ENCODE measurements at places on chromosomes 16 and 17.

DNA sequence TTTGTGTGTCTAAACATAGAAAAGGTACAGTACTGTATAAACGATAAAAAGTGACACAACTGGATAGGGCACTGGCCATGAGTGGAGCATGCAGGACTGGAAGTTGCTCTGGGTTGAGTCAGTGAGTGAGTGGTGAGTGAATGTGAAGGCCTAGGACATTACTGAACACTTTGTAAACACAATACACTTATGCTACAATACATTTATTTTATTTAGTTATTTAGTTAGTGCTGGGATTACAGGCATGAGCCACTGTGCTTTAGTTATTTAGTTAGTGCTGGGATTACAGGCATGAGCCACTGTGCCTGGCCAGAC is 4.6 kb downstream of the CFAP20 start:
- peaks cover 3% of the 10 kb centered on the region for H3K36me3 ChIP-seq
- H3K27me3 ChIP-seq = no peaks in the 10 kb centered on the region
- H3K4me3 ChIP-seq = no peak overlapping the region

GRCh38 chr17:74379495-74380085 is 12.3 kb downstream of the GPR142 start:
- H3K27ac ChIP-seq = no peak overlapping the region
- H3K27me3 ChIP-seq = peaks cover 10% of the 10 kb centered on the region
- no peaks in the 10 kb centered on the region for H3K36me3 ChIP-seq
- no peak overlapping the region for H3K4me3 ChIP-seq
- no peaks in the 10 kb centered on the region for H3K4me1 ChIP-seq

DNA sequence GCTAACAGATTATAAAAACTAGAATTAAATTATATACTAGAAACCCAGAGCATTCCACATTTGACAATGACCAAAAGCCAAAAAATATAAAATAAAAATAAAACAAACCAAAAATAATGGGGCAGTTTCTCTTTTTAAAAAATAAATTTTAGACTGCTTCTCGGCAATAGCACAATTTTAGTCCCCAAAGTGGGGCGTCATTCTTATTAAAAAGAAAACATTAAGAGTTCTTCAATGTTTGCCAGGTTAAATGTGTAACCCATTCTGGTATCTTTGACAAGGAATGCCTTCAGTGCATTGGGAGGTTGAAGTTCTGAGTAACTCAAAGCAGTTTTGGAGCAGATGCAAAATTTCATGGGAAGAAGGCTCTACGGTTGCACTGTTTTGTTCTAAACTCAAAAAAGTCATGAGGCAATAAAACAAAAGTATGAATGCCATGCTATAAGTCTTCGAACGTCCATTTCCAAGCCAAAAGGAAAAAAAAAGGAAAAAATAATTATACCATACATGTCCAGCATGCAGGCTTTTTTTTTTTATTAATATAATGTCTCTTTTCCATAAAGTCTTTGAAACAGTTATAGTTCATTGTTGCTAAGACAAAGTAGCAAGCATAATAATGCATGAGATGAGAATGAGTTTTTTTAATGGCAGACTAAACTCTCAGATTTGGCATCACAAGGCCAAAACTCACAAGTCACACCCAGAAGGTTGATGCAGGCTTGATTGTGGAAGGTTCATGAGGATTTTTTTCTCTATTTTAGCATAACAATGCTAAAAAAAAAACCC is 3.1 kb downstream of the MAF start:
- no peaks in the 10 kb centered on the region for H3K36me3 ChIP-seq
- H3K4me1 ChIP-seq = peaks cover 12% of the 10 kb centered on the region
- H3K27ac ChIP-seq = no peak overlapping the region
- peaks cover 20% of the 10 kb centered on the region for H3K27me3 ChIP-seq
- DNase-seq = no peak

DNA sequence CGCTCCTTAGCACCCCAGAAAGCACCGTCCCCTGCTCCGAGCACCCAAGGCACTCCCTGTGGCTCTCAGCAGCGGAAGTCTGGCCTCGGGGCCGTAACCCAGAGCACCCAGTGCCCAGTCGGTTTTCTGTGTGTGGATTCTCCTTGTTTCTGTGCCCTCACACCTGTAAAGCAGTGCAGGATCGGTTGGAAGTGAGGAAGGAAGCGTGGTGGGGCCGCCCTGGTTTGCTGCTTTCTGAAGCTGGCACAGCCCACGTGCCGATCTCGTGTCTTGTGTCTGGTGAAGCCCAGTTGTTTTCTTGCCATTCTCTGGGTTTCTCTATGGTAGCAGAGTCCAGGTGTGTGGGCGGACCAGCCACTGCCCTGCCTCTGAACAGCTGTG is 3.7 kb downstream of the ACSF3 start:
- H3K36me3 ChIP-seq = peaks cover 10% of the 10 kb centered on the region
- peak overlapping the region; percentile 77 for H3K4me3 ChIP-seq
- no peak for DNase-seq
- H3K27ac ChIP-seq = peak overlapping the region; percentile 92

DNA sequence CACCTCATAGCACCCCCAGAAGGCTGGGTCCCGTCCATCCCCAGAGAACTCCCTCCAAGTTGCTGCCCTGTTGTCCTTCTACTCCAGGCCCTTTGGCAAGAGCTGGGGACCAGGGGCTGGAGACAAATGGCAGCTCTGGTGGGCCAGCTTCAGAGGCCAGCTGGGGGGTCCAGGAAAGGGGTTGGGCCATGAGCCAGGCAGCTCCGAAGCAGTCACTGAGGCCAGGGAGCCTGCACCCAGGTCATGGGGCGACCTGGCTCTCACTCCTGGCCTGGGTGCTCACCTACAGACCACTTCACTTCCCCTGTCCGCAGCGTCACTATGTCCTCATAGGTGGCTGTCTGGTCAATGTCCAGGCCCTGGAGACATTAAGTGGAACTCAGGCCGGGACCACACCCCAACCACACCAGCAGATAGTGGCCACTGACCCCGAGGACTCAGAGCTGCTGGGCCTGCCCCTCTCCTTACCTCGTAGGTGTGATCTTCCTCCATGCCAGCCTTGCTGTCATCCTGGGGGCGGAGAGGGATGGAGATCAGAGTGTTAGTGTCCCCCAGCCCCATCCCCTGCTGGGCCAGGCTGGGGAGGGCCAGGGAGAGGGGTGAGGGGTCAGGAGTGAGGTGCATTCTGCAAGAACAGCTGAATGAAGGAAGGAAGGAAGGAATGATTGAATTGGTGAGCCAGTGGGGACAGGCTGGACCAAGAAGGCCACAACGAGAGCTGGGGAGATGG is 3.0 kb downstream of the CD79B start:
- DNase-seq = no peak
- peak overlapping the region; percentile 67 for H3K27ac ChIP-seq
- H3K4me3 ChIP-seq = peak overlapping the region; percentile 100
- peaks cover 31% of the 10 kb centered on the region for H3K36me3 ChIP-seq
- H3K4me1 ChIP-seq = peaks cover 49% of the 10 kb centered on the region

GRCh38 chr17:40099619-40100418 is 570 bp downstream of the NR1D1 start:
- no peaks in the 10 kb centered on the region for H3K27me3 ChIP-seq
- H3K36me3 ChIP-seq = peaks cover 13% of the 10 kb centered on the region
- H3K4me3 ChIP-seq = peak overlapping the region; percentile 95
- H3K4me1 ChIP-seq = peaks cover 61% of the 10 kb centered on the region
- H3K27ac ChIP-seq = peak overlapping the region; percentile 96

DNA sequence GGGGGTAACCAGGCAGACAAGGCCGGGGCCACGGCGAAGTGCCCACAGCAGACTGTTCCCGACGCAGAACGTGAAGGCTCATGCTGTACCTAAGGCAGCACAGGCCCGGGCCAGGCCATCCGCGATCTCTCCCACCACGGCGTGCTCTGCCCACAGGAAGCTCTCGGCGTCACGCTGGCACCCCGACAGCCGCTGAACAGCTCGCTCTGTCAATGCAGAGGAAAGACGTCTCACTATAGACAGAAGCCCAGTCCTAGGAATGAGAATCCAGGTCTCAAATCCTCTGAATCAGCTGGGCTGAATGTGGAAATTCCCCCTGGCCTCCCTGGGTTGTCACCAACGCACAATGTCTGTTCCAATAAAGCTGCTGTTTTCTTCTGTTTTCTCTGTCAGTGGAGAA is 21.4 kb downstream of the SERPINF1 start:
- no peaks in the 10 kb centered on the region for H3K27me3 ChIP-seq
- H3K4me1 ChIP-seq = peaks cover 17% of the 10 kb centered on the region
- peak overlapping the region; percentile 98 for H3K27ac ChIP-seq
- H3K4me3 ChIP-seq = peak overlapping the region; percentile 68
- no peak for DNase-seq

- no peaks in the 10 kb centered on the region for H3K36me3 ChIP-seq
- no peak overlapping the region for H3K27ac ChIP-seq
Observed at GRCh38 chr17:76866774-76867577, 1.2 kb upstream of the MGAT5B start.

GRCh38 chr17:79315358-79316105 is 240.9 kb downstream of the ENGASE start:
- no peak for DNase-seq
- H3K36me3 ChIP-seq = no peaks in the 10 kb centered on the region
- H3K4me1 ChIP-seq = peaks cover 3% of the 10 kb centered on the region
- no peak overlapping the region for H3K27ac ChIP-seq
- no peak overlapping the region for H3K4me3 ChIP-seq

DNA sequence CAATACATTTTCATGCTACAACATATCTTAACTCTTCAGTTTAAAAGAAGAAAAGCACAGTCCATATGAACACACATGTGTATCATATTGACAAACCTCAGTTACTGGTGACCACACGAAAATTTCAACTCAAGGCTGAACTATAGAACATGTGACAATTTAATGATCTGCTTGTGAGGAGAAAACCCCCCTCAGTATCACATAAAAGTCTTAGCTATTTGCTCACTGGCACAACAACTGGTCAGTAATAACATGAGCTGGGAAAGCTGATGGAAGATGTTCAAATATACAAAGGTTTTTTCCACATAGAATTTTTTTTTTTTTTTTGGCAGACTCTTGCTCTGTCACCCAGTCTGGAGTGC is 19.5 kb downstream of the ZNF652 start:
- no peaks in the 10 kb centered on the region for H3K27me3 ChIP-seq
- peak overlapping the region; percentile 51 for H3K4me3 ChIP-seq
- H3K4me1 ChIP-seq = peaks cover 33% of the 10 kb centered on the region
- no peak for DNase-seq
- peak overlapping the region; percentile 88 for H3K27ac ChIP-seq

DNA sequence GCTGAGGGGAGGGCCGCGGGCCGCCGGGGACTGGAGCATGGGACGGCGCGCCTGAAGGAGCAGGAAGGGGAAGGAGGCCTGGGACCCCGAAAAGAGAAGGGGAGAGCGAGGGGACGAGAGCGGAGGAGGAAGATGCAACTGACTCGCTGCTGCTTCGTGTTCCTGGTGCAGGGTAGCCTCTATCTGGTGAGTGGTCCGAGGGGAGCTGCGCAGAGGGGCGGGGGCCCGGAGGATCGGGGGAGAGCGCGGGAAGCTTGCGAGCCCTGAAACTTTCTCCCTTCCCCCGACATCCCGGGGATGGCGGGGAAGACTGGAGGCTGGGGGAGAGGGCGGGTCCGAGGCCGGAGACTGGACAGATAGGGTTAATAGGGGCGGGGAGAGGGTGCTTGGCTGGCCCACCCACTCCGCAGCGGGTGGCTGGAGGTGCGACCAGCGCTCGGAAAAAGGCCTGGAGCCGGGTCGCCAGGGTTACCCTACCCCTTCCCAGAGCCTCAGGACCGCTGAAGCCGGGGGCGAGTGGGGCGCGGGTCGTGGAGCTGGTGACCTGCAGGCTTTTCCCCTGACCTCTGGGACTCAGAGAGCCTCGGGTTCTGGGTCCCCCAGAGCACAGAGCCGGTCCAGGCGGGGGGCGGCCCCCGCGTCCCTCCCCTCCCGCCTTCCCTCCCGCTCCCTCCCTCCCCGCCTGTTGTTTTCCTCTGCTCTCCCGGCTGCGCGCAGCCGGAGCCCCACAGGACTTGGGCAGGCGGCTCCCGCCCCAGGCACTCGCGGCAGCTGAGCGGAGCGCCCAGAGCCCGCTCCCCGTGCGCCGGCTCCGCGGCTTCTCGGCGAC is 631 bp downstream of the NXPH3 start:
- no peaks in the 10 kb centered on the region for H3K36me3 ChIP-seq
- peaks cover 6% of the 10 kb centered on the region for H3K4me1 ChIP-seq
- no peak for DNase-seq

- H3K4me3 ChIP-seq = no peak overlapping the region
- peaks cover 3% of the 10 kb centered on the region for H3K36me3 ChIP-seq
- no peak overlapping the region for H3K27ac ChIP-seq
- peaks cover 31% of the 10 kb centered on the region for H3K27me3 ChIP-seq
- H3K4me1 ChIP-seq = peaks cover 10% of the 10 kb centered on the region
- peak; percentile 13 for DNase-seq
Observed at GRCh38 chr17:76869496-76870376, 1.5 kb downstream of the MGAT5B start.

- H3K4me1 ChIP-seq = peaks cover 9% of the 10 kb centered on the region
- H3K27me3 ChIP-seq = no peaks in the 10 kb centered on the region
- H3K27ac ChIP-seq = peak overlapping the region; percentile 83
- peak overlapping the region; percentile 73 for H3K4me3 ChIP-seq
- H3K36me3 ChIP-seq = peaks cover 25% of the 10 kb centered on the region
- no peak for DNase-seq
Observed at GRCh38 chr17:1347589-1348323, 52.3 kb downstream of the YWHAE start.

DNA sequence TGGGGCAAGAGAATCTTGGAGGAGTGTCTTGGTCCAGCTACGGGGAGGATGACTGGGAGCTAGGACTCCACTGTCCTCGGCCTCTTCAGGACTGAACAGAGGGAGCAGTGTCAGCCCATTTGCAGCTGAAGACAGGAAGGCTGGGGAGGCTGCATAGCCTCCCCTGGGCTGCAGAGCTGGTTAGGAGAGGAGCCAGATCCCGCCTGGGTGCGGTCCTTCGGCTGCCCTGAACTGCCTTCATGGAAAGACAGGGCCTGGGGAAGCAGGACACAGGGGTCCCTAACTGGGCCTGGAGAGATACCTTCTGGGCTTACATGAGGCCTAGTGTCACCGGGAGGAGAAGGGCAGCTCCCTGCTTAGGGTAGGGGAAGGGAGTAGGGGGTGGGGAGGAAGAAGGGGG is 26.6 kb downstream of the UNC13D start:
- H3K36me3 ChIP-seq = peaks cover 16% of the 10 kb centered on the region
- H3K27ac ChIP-seq = no peak overlapping the region
- no peak overlapping the region for H3K4me3 ChIP-seq

DNA sequence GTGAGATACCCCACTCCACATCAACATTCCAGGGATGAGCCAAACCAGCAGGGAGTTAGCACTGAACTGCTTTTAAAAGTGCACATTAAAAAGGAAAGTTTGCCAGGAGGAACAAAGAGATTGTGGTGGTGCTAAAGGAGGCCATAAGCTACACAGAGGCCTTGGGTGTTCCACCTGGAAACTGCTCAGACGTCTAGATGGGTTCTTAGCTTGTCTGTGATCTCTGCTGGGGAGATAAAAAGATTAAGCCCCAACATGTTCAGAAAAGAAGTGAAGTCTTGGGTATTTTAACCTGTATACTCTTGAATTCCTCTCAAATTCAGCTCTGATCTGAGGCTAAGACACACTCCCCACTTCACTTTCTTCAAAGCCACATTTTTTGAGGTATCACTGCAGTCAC is 10.4 kb downstream of the HAS3 start:
- H3K36me3 ChIP-seq = peaks cover 27% of the 10 kb centered on the region
- H3K4me3 ChIP-seq = no peak overlapping the region
- no peak for DNase-seq
